ENCODE measurements at places on chromosomes 16 and 17.
A peak's percentile ranks its signal among the peaks of the same experiment; 100 is the strongest.

- peak; percentile 50 for DNase-seq
These were observed 51.8 kb downstream of the BEAN1 start for GRCh38 chr16:66478733-66479511.

DNA sequence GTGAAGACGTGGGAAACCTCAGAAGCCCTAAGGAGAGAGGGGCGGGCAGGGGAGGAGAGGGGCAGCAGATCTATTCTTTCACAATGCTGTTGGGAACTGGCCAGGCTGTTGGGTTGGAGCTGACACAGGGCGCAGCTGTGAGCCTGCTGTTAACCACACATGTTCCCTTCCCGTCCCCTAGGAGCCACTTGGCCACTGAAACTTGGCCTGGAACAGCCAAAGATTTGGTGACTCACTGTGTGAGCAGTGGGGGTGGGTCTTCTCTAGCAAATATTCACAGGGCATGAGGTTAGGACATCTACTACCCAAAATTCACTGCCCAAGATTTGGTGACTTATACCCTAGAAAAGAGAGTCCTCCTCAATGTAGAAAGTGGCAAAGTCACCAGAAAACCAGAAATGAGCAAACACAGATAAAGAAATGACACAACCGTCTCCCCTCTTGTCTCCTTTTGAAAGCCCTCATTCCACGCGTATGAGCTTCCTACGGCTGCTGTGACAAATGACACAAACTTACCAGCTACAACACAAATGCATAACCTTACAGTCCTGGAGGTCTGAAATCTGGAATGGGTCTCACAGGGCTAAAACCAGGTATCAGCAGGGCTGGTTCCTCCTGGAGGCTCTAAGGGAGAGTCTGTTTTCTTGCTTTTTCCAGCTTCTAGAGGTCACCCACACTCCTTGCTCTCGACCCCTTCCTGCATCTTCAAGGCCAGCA, 6.3 kb downstream of the TBC1D16 start:
- DNase-seq, result peak; percentile 82

- peak; percentile 83 for DNase-seq
These were observed 3.3 kb upstream of the HOXB8 start for GRCh38 chr17:48618256-48618896.

- peak; percentile 89 for DNase-seq
These were observed 35.3 kb downstream of the B9D1 start for GRCh38 chr17:19327031-19327783.

DNA sequence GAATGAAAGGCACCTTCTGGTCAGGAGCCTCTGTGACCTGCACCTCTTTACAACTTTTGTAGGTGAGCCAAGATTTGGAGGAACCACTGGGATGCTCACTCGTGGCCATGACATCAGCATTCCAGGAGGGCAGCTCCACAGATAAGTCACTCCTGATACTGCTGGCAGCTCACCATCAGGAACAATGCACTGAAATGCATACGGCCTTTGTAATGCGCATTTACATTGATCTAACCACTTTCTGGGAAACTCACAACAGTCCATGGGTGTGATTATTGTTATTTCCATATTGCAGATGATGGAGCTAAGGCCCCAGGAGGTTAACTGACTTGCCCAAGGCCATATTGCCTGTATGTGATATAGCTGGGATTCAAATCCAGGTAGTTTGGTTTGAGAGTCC, 34.3 kb upstream of the PMFBP1 start:
- no peak for DNase-seq

GRCh38 chr16:27315333-27316037, 1.7 kb downstream of the IL4R start:
- peak; percentile 40 for DNase-seq

- DNase-seq, result no peak
These were observed 481.3 kb downstream of the TMEM114 start for GRCh38 chr16:8108991-8109509.
